ENCODE measurements at places on chromosomes 7 and 10. TPM values are rescaled to one million over a fixed set of nuclear protein-coding genes. Genes with fewer than 3 reads are reported as not detected.

- DNase-seq = no peak
These were observed 1.4 kb downstream of the HOXA5 start for GRCh38 chr7:27141923-27142579.

- no peak for DNase-seq
These were observed 105.0 kb upstream of the AMPH start for GRCh38 chr7:38736138-38736537.

The PRKRIP1 gene
- 15.9 TPM for polyA plus RNA-seq

GRCh38 chr7:116953372-116953905 is at the start of gene ST7:
ST7 (plus strand) TSS chr7:116953501; CDS start chr7:116953541, 40 bp downstream.
- peak; percentile 86 for DNase-seq

- peak; percentile 72 for DNase-seq
These were observed 67.0 kb downstream of the MDFIC start for GRCh38 chr7:114988755-114989375.

The TMEM72 gene
- not detected for polyA plus RNA-seq

DNA sequence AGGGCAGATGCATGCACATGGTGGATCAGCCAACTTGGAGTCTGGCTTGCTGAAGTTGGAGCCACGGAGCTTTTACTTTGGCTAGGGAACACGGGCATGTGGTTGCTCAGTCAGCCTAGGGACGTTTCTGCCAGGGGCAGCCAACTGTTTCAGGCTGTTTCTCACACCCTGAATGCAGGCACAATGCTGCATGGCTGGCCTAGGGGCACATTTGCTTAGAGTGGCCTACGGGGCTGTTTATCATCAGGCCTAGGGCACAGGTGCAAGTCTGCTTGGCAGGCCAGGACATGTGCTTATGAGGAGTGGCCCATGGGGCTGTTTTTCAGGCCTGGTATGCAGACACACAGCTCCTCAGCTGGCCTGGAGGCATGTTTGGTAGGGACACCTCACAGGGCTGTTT is 107.4 kb downstream of the GSAP start:
- no peak for DNase-seq

The CHCHD1 gene
- polyA plus RNA-seq = 66.9 TPM

The NEUROD6 gene
- 0.05 TPM for polyA plus RNA-seq

The GPC2 gene
- 0.33 TPM for polyA plus RNA-seq

The NUDCD3 gene
- 34.6 TPM for polyA plus RNA-seq

- DNase-seq = no peak
These were observed 116.7 kb downstream of the SGMS1 start for GRCh38 chr10:50506861-50507573.

DNA sequence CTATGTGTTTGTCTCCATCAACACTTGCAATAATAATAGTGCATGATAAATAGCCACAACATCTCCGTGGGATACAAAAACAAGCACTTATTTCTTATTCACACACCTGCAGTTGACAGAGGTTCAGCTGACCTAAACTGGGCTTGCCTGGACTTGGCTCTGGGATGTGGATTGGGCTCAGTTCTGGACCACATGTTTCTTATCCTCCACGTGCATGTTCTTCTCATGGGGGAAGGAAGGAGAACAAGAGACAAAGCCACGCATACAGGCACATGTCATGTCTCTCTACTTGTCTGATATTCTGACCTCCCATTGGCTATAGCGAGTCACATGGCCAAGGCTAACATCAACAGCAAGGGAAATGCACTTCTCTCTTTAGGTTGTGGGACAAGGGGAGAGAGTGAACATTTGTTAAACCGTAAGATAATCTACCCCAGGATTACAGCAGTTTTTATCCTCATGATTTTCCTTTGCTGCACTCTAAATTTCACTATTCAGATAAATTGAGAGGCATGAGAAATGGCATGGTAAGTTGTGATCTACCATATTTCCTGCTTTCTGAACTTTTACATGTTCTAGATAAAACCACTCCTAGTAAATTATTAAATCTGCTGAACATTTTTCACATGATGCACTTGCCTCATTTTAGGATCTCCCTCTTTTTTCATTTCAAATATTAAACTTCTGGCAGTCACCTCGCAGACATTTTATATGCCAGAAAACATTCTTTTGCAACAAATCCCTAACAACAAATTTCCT is 33.7 kb downstream of the CFAP58 start:
- no peak for DNase-seq

GRCh38 chr7:100173806-100174495 is 3.2 kb downstream of the GPC2 start:
- DNase-seq = no peak

DNA sequence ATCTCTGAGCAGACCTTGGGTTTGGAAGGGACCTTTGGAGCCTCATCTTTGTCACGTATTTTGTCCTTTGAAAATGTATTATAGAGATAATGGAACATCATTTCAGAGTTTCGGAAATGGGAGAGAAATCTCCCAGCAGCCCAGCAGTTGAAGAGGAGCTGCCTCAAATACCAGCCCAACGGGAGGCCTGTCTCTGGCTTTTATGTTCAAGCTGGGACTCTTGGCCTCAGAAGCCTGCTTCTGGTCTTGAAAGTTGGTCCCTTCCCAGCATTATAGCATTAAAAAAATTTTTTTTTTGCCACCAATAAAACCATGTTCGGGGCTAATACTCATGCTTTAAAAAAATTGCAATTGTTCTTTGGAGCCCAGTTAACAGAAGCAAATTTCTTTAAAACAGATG is 73.4 kb upstream of the CTBP2 start:
- no peak for DNase-seq

GRCh38 chr10:32481606-32482005 is 35.7 kb downstream of the CCDC7 start:
- DNase-seq = no peak

The ADARB2 gene
- 0.05 TPM for polyA plus RNA-seq

The DRGX gene
- 0.04 TPM for polyA plus RNA-seq

- no peak for DNase-seq
These were observed 25.9 kb downstream of the RGS10 start for GRCh38 chr10:119516381-119517234.

GRCh38 chr10:112959207-112959838 is 9.3 kb downstream of the TCF7L2 start:
- no peak for DNase-seq

The PDGFA gene
- polyA plus RNA-seq = 15.3 TPM

DNA sequence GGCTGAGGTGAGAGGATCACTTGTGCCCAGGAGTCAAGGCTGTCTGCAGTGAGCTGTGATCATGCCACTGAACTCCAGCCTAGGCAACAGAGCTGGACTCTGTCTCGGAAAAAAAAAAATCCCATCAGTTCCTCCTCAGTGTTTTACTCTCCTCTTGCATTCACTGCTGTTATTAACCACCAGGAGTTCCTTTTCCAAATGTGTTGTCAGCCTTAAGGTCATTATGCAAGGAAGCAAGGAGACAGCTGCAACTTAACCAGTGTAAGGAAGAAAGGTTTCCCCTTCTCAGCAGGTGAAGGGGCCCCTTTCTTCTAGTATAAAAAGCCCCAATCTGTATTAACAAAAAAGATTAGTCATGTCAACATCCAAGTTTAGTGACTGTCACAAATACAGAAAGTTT is 86.6 kb upstream of the LEP start:
- no peak for DNase-seq

DNA sequence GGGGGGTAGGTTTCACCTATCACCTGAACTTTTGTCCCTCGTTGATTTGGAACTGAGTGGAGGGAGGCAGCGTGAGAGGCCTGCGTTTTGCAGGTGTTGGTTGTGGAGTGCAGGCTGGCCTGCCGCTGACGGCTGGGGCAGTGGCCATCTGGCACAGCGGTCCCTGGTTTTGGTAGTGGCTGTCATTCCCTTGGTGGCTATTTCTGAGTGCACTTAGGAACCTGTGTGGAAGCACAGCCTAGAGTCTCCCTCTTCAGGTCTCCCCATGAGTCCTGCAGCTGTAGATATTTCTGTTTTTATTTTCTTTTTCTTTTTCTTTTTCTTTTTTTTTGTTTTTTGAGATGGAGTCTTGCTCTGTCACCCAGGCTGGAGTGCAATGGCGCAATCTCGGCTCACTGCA is 129.2 kb downstream of the CUL2 start:
- no peak for DNase-seq

GRCh38 chr7:39541511-39541910 is 24.7 kb upstream of the YAE1 start:
- DNase-seq = no peak
